Stimulated activated CD4-positive, alpha-beta T cell treated with anti-CD3 and anti-CD28 coated beads, TNF-alpha, amount 100 ng/mL, for 1 hour (primary cell): ENCODE measurements at places on chromosomes 12 and 14.

DNA sequence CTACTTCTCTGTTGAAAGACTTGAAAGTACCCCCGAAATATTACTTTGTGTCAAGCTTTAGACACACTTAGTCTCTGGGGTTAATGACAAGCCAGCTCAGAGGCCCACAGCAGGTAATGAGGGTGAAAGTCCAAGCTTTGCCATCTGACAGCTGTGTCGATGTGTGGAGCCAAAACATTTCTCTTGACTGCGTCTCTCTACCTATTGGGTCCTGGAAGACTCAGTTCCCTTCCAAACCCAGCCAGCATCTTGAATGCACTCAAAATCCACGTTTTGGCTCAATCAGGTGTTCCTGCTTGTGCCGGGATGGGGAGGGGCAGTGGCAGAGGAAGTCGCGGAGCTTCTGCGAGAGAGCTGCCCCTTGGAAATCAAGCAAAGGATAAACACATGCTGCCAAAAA, 3.2 kb downstream of the PLXNC1 start:
- no peak for DNase-seq

- no peak for DNase-seq
Measured at GRCh38 chr12:69712826-69713225, 13.7 kb upstream of the BEST3 start.

- DNase-seq, result no peak
Measured at GRCh38 chr12:117472983-117473382, 111.6 kb upstream of the NOS1 start.

- no peak for DNase-seq
Measured at GRCh38 chr14:24197056-24197450, 1.8 kb upstream of the TM9SF1 start.

DNA sequence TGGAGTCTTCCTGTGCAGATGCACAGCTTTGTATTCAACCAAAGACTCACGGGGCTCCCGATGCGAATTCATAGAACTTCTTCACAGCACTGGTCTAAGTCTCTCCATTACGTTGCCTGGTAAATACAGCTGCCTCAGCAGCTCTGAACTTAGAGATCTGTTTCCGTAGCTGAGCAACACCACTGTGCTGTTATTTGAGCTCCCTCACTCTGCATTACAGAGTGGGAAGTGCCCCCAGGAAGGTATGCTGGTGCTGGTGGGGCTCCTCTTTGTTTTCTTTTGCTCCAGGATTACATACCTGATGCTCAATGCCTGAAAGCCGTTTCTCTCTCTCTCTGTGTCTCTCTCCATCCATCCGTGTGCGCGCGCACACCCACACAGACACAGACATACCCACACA, 227.5 kb upstream of the RMST start:
- no peak for DNase-seq

- DNase-seq, result no peak
Measured at GRCh38 chr14:73889376-73889775, 2.7 kb downstream of the ZNF410 start.

DNA sequence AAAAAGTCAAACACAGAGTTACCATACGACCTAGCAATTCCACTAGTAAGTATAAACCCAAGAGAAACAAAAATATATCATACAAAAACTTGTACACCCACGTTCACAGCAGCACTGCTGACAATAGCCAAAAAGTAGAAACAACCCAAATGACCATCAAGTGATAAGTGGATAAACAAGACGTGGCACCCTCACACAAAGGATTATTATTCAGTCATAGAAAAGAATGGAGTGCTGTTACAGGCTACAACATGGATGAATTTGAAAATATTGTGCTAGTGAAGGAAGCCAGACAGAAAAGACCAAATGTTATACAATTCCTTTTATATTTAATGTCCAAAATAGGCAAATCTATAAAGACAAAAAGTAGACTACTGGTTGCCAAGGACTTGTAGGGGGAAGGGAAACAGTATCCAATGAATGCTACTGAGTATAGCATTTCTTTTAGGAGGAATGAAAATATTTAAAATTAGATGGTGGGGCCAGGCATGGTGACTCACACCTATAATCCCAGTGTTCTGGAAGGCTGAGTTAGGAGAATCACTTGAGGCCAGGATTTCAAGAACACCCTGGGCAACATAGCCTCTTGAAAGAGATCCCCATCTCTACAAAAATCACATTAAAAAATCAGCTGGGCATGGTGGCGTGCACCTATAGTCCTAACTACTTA, 41.9 kb downstream of the SPTLC2 start:
- no peak for DNase-seq
